GM19239 (cell line): ENCODE measurements at places on chromosomes 7 and 10.

DNA sequence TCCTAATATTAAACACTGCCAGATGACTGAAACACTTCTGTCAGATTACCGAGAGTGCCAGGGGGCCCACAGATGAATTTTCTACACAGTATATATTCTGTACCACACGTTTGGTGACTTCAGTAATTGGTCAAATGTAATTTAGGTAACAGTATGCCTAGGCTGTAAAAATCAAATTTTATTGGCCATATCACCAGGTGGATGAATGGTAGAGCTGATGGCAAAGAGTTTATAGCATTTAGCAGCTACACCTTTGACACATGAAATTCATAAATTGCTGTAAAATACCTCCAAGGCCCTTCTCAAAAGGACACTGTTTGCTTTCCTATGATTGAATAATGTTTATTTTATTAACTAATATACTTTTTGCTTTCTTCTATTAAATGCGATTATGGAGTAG, 101.3 kb downstream of the ARID5B start:
- no peak for DNase-seq

DNA sequence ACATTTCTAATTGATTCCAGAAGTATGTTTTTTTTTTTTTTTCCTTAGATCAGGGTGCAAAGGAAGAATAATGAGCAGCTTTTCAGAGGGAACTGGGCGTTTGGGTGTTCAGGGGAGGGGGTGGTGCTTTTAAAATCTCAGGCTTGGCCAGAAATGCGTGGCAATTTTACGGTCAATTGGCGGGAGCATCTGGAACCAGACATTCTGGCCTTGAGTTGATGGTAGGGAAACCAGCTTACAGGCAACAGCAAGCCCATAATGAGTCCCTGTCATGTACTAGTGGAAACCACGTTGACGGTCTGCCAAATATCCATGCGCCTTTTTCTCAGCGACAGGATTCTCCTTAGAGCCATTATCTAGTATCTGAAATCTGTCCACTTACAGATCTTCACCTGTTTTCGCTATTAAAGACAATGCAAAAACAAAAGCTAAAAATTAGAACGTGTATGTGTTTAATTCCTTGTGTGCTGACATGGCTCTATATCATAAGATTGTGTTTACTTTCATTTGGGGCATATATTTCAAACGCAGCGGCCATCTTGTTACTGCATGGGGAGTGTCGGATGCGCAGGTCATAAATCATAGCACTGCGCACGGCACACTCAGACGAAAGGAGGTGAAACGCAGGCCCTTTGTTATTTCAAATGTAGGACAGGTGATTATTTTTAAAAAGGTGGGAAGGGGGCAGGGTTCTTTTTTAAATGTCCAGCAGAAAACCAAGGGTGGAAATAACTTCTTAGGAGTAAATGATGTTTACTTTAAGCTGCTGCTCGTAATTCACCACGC, 209.2 kb downstream of the AGMO start:
- DNase-seq: no peak

GRCh38 chr7:66664590-66665293, 36.1 kb downstream of the KCTD7 start:
- no peak for DNase-seq

DNA sequence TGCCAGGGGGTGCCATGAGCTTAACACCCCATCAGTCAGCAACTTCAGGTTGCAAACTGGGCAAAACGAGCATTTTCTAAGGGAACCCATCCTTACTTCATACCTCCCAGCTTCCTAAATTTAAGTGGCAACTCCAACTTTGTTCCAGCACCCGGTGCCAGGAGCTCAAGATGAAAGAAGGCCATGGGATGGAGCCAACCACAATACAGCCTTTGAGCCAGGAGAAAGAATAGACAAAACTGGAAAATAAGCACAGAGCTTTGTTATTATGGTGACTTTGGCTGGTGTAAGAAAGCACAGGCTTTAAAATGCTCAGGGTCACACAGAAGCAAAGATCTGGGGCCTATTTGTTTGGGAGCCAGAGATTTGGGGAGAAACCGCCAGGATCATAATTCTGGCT, 388.7 kb upstream of the MGMT start:
- no peak for DNase-seq

DNA sequence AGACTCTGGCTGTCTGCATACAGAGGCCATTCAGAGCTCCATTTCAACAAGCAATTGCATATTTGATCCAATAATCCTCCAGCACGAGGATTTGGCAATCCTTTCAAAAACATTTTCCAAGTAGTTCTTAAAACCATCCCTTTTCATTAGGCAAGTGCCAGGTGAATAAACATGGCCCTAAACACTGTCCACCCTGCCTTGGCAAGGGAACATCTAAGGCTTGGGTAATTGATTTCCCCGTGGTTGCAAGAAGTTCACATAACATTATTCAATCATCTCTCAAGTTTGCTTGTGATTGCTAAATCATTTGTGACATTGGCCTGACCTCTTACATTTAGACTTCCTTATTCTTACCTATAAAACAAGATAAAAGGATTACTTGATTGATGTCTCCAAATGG, 175.2 kb downstream of the CTTNBP2 start:
- DNase-seq: no peak

DNA sequence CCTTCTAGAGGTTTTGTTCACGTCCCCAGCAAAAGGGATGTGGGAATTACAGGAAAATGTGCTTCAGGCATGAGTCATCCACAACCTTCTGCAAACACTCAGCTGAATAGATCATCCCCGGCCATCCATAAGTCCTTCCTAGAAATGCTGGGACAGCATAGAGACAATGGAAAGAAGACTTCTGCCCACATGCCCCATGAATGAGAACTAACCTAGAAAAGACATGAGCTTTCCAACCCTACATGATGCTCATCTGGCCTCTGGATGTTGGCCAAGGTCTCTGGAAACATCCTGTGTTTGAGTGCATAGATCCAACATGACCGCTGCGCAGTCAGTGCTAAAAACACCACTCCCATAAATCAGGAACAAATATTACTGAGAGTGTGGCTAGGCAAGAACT, 277.5 kb downstream of the PLXNA4 start:
- no peak for DNase-seq

- DNase-seq: no peak
These were observed 103.5 kb upstream of the CELF2 start for GRCh38 chr10:10914144-10914543.

DNA sequence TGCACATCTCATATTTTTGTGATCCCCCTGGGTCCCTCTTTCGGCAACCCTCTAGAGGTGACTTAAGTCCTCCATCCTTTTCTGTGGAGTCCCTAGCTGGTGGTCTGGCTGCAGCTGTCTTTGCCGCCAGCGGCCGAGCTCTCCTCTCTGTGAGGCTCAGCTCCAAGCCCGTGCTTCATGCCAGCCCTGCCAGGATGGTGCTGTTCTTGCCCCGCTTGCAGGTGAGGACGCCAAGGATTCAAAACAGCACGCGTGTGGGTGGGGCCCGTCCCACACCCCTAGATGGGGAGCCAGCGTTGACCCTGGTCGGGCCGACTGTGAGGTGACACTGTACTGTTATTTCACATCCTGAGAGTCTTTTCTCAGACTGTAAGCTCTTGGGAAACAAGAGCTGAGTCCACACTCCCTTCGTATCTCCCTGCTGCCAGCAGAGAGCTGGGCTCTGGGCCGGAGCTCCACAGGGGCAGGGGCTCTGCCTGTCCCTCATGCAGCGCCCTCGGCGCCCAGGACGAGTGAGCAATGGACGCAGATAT, 36.6 kb upstream of the GJD4 start:
- no peak for DNase-seq
